Hematopoietic multipotent progenitor cell treated with erythropoietin and hydrocortisone succinate and interleukin-3 and kit ligand, for 17 days (in vitro differentiated cells): ENCODE measurements at places on chromosomes 2 and 18.

DNA sequence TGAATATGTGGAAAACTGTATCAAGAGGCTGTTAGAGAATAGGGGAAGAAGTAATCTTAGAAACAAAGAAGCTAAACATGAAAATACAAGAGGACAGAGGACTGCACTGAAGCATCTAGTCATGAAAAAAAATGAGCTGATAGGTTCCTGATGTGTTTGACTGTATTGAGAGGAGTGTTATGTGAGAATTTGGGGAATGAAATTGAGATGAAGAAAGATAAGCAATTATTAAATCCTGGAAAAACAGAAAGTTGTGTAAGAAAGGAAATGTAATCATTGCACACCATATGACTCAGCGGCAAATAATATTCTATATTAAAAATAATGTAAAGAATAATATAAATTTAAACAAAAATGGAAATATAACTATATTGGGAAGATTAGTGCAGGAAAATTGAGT, 71.2 kb downstream of the SEMA4F start:
- DNase-seq, result no peak

DNA sequence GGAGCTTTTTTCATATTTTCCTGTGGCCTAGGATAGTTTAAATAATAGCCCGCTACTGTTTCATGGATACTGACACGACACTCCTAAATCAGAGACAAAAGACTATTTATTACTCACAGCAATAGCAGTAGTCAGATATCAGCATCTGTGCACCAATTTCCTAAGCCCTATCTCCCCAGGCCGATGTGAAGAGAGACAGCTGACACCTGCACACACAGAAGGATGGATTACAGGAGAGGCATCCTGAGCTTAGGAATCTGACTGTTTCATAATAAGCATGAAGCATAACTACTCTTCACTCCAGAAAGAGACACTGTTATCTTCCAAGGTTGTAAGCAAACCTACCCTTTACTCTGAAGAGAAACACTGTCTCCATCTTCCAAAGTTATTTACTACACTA, 105.4 kb downstream of the ATL2 start:
- DNase-seq, result no peak

DNA sequence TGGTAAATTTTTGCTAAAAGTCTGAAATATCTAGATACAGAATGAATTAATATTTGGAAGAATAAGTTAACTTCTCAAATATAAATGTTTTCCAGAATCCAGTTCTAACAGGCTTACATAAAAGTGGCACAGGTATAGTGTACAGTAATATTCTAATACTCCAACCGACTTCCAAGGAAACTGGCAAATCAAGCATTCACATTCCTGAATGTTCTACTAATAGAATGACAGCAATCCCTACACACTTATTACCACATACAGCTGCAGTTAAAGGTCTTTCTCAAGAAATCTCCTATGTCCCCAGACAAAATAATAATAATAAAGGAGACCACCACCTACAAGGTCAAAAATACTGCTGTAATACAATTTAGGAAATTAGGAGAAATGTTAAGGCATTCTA, 31.9 kb downstream of the TMEM131 start:
- DNase-seq, result no peak

GRCh38 chr2:196200557-196200956, 29.2 kb upstream of the STK17B start:
- no peak for DNase-seq

DNA sequence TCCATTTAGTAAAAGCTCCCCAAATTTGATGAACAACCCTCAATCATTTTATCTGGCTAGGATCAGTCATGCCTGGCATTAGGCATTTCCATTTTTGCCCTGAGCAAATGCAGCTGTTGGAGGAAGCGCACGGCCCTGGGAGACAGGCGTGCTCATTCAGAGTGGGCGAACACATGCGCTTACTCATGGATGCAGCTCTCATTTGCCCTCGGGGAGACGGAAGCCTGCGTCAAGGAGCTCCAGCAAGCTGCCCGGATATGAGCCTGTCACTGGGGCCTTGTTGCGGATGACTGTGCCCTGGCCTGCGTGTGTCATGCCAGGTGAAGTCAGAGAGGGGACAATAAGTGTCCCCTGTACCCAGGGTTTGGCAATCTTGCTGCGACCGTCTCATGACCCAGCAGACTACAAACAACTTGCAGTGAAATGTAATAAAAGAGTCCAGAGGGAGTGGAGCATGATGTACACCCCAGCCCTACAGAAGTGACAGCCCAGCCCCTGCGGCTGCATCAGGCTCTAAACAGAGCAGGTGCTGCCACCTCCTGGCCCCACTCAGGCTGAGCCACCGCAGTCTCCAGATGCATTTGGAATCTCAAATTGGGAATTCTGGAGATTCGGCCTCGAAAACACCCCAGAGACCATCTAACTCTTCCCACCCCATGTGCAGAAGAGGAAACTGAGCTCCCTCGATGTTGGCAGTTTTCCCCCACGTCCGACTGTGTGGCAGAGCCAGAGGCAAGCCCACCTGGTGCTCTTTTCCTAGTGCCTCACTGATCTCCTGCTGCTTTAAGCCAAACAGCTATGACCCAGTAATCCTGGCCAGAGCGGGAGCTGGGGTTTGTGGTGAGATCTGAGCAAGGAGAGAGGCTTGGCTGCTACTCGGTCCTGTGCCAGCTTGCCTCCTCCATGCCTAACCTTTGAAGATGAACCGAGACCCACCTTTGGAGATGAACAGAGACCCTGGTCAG, 105.0 kb upstream of the ALK start:
- no peak for DNase-seq
